ENCODE measurements at places on chromosomes 11 and 22. TPM values are rescaled to one million over a fixed set of nuclear protein-coding genes. Genes with fewer than 3 reads are reported as not detected.

DNA sequence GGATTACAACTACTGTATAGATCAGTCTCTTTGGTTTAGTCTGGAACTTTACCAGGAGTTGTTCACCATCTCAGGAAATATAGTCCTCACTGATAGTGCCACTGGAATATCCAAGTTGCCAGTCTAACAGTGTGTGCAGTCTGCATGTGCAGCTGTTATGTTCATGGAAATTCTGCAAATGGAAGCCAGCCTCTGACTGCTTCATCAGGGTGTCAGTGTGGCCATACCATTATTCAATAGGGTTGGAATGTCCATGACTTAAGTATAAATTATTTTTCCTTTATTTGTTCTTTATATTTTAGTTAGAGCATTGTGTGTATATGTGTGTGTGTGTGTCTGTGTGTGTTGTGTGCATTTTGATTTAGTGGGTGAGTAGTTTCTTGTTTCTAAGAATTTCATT lies 51.8 kb downstream of the C11orf96 start:
- no peak for DNase-seq

DNA sequence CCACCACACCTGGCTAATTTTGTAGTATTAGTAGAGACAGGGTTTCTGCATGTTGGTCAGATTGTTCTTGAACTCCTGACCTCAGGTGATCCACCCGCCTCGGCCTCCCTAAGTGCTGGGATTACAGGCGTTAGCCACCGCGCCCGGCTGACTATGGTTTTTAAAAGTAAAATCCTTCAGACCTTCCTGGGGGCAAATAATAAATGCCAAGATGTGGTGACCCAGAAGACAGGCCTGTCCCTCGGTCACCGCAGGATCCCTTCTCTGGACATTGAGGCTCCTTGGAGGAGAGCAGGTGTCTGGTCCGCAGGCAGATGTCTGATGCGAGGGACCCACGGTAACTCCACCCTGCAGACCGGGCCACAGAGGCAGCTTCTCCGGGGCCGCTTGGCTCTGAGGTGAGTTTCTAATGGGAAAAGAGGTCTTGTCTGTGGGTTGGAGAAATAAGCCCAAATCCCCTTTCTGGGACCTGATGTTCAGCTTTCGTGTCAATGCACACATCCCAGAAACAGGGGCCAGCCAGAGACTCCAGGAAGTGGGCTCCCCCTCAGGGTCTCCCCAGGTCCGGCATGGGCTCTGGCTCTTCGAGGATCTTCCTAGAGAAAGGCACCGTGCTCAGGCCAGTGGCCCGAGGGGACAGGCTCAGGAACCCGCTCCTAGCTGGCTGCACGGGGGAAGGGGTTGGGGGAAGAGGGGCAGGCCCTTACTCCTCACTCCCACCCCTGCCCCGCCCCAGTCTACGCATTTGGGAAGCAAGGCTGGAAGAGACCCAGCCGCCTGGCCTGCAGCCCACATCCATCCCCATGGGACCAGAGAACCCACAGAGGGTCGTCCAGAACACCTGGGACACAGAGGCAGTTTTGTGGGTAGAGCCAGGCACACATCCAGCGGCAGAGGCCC lies 100.6 kb downstream of the WNT7B start:
- no peak for DNase-seq

DNA sequence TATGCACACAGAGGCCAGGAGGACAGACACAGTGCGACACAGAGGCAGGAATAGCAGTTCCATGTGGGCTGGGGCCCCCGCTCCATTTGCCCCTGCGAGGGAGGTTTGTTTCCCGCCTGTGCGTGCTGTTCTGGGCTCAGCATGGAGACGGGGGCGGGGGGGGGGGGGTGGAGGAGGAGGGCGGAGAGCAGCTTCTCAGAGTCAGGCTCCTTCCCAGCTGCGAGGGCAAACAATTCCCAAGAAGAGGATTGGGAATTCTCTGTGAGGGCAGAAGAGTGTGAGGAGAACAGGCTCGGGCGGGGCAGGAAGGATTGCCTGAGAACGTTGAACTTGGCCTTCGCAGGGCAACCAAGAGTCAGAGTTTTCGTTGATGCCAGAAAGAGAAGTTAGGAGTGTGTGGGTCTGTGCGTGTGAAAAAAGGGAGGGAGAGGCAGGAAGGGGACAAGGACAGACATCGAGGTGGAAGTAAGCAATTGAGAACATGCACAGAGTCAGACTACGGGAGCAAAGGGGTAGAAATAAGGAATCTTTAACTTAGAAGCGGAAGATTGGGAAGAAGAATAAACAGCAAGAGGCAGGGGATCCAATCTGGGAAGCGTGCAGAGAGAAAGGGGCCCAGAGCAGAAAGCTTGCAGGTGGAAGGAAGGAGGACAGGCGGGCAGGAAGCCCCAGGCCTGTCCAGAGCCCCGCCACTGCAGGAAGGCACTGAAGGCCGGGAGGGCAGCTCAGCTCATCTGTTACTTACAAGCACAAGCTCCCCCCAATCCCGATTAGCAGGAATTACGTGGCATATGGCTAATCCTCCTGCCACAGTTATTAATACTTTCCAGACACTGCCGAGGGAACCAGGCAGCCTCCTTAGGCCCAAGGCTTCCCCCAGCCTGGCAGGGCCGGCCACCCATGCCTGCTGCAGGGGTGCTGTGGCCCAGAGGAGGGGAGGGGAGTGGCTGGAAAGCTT lies 15.6 kb upstream of the JAM3 start:
- no peak for DNase-seq

GRCh38 chr11:1884303-1884700 lies 7.4 kb downstream of the PRR33 start:
- DNase-seq, result no peak

GRCh38 chr11:57935402-57936049 lies 88.2 kb upstream of the OR9Q1 start:
- no peak for DNase-seq

DNA sequence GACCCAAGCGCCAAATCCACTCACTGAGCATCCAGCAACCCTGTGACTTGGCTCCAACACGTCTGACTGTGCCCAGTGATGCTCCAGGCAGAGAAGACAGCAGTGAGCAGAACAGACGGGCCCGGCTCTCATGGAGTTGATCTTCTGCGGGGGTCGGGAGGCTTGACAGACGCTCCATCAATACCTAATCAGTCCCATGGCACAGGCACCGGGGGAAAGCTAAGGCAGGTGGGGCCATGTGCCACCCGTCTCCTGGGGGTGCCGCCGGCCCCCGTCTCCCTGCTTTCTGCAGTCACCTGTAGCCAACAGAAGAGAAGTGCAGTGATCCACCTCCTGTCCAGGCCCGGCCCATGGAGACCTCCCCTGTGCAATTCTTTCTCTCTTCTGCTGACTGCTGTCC lies 47.5 kb downstream of the LINC01488 start:
- no peak for DNase-seq

- DNase-seq, result no peak
Observed at GRCh38 chr22:38435010-38435409, 20.0 kb downstream of the KCNJ4 start.

- DNase-seq, result no peak
Observed at GRCh38 chr11:3156282-3156660, 8.8 kb downstream of the OSBPL5 start.

DNA sequence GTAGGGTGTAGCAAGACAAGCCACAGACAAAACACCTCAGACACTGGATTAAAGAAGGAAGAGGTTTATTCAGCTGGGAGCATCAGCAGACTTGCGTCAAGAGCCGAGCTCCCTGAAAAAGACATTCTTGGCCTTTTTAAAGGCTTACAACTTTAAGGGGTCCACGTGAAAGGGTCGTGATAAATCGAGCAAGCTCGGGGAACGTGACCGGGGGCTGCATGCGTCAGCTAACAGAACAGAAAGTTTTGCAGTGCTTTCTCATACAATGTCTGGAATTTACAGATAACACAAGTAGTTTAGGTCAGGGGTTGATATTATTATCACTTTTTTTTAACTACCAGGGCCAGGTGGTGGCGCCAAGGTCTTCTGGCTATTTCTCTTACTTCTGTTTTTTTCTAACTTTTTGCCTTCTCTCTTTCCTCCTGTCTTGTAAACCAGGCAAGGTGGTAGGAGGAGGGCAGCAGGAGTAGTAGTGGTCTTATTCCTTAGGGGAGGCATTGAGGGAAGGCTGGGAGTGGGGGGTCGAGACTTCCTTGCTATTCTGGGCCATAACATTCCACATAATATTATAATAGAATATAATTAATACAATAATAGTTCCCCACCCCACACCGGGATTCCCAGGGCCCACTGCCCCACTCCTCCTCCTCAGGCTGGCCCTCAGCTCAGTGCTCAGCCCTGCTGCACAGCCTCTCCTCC lies 587 bp upstream of the ALDH3B1 start:
- DNase-seq, result no peak

- no peak for DNase-seq
Observed at GRCh38 chr11:1232883-1233321, 10.0 kb downstream of the MUC5B start.

The SWAP70 gene
- 28.4 TPM for total RNA-seq

The OR5T3 gene
- not detected for total RNA-seq

Measured in spinal cord (tissue), 10 donors.